Heart left ventricle (tissue), 16 donors: ENCODE measurements at places on chromosomes 16 and 17.

GRCh38 chr16:51464996-51465395 lies 313.9 kb upstream of the SALL1 start:
- no peak for DNase-seq

DNA sequence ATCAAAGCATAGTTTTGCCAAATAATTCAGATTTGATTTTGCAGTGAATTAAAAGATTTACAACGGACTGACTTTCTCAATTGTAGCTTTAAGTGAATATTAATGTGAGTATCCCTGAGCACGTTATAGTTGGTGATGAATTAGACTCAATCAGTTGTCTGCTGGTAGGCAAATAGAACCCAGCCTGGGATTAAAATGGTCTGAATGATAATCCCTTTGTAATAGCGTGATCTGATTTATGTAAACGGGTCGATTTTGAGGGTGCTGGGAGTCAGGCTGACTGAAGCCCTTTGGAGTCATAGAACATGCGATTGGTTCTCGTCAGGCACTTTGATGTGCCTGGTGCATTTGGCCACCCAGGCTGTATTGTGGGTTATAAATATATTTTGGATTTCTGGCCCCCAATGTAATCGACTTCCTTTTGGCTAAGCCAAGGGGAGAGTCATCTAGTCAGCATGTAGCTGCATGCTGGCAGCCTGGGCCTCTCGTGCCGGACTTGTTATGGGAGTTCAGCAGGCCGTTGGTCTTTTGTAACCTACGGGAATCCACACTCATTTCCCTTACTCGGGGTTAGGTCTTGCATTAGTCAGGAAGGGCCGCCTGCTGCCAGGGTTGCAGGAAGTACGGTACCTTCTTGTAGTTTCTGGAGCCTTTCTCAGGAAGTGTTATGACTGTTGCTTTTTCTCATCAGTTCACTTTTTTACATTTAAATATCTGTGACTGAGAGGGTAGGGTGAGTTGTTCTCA lies 5.4 kb downstream of the PGS1 start:
- peak; percentile 70 for DNase-seq

DNA sequence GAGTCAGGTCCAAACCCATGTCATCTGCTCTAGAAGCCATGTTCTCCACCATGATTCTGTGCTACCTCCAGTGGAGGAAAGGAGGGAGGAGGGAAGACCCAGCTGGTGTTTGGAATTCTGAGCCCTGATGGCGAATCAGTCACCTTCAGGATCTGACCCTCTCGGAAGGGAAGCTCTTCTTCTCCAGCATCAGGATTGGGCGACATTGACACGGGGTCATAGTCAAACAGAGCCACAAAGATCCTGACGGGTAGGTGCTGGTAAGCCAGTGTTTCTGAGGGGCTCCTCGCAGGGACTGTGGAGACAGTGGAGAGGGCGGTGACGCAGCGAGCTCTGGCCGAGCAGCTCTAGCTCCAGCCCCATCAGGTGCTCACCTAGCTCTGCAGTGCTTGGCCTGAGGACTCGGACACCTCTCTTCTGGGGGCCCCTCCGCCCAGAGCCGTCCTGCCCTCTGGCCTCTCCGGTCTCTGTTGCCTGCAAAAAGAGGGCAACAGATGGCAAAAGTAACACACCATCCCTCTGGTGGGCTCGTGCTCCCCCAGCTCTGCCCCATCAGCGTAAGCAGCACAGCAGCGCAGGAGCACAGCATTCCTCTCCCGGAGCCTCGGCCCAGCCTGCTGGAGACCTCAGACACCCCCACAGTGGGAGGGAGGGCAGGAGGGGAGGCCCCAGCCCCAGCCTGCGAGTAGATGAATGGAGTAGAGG lies 21.0 kb downstream of the TSPOAP1 start:
- no peak for DNase-seq

GRCh38 chr17:76561799-76562268 lies 22.0 kb downstream of the PRCD start:
- DNase-seq = no peak

- no peak for DNase-seq
Measured at GRCh38 chr16:15775209-15775608, 81.6 kb downstream of the MYH11 start.

GRCh38 chr16:30004811-30005242 lies 6.0 kb downstream of the DOC2A start:
- no peak for DNase-seq

GRCh38 chr17:72984145-72984925 lies 108.2 kb downstream of the SLC39A11 start:
- no peak for DNase-seq

DNA sequence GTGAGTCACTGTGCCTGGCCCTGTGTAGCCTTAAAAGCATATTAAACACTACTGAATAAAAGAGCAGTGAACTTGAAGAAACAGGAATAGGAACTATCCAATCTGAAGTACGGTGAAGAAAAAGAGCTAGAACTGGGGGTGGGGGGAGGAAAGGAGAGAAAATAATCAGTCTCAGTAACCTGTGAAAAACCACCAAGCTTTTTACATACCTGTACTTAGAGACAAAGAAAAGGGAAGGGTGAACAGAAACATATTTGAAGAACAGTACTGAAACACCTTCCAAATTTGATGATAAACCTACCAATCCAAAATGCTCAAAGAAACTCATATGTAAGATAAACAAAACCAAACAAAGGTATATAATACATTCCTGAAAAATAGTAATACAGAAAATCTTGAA lies 77.5 kb downstream of the USP32 start:
- no peak for DNase-seq

DNA sequence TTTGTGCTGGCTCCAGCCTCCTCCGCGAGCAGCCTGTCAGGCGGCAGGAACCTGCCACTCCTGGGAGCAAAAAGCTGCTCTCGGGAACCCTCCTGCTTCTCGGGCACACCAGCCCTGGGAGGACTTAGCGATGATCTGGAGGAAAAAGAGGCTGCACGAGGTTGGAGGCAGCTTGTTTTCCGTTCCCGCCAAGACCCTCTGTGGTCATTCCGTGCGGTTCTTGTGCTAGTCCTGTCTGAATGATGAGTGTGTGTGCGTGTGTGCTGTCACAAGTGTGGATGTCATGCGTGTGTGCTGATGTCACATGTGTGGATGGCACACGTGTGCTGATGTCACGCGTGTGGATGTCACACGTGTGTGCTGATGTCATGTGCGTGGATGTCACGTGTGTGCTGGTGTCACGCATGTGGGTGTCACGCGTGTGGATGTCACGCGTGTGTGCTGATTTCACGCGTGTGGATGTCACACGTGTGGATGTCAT lies 150.0 kb downstream of the NPIPB11 start:
- no peak for DNase-seq

DNA sequence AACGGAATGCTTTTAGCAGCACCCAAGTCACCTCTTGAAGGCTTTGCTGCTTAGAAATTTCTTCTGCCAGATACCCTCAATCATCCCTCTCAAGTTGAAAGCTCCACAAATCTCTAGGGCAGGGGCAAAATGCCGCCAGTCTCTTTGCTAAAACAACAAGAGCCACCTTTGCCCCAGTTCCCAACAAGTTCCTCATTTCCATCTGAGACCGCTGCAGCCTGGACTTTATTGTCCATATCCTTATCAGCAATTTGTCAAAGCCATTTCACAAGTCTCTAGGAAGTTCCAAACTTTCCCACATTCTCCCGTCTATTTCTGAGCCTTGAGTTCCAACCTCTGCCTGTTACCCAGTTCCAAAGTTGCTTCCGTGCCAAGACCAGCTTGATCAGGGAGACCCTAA lies 27.4 kb downstream of the TMC6 start:
- no peak for DNase-seq

- no peak for DNase-seq
Measured at GRCh38 chr16:63188086-63188771, 1152.0 kb upstream of the CDH8 start.

GRCh38 chr16:74582970-74583369 lies 23.9 kb downstream of the GLG1 start:
- DNase-seq = no peak

DNA sequence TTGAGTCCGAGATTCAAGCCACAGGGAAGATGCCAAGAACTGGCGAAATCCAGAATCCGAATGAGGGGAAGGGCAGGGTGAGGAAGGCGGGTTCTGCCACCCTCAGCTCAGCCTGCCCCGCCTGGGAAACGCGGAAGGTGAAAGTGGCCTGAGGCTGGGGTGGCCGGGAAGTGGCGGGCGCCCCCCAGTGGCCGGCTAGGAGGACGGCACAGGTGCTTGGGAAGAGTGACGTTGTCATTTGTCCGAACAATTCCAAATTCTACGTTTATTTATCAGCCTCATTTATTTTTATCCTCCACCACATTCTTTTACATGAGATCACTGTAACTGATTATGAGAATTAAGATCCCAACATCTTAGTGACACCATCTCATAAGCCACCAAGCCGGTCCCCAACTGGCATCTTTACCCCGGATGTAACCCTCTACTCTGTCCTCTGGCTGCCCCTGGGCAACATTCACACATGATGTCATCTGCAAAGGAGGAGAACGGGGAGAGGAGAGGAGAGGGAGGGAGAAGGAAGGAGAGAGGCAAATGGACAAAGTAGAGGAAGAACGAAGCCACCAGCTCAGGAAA lies 21.3 kb downstream of the SRCIN1 start:
- peak; percentile 39 for DNase-seq

- no peak for DNase-seq
Measured at GRCh38 chr16:82017911-82018568, 6.8 kb upstream of the SDR42E1 start.

DNA sequence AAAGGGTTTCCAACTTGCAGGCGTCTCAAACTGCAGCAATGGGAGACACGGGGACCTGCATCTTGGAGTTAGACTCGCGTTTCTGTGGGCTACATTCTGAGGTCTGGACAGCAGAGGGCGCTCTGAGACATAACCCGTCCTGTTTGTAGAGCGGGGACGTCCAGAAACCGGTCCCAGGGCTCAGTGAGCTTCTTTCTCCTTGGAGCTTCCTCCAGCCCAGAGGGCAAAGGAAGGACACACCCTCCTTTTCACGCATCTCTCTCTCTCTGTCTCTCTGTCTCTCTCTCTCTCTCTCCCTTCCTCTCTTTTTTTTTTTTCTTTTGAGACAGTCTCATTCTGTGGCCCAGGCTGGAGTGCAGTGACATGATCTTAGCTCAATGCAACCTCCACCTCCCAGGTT lies 19.8 kb downstream of the COX4I1 start:
- DNase-seq = peak; percentile 90

- DNase-seq = no peak
Measured at GRCh38 chr17:16980813-16981731, 9.2 kb upstream of the TNFRSF13B start.
